ENCODE measurements at places on chromosomes 2 and 18.
A peak's percentile ranks its signal among the peaks of the same experiment; 100 is the strongest.

- no peak for DNase-seq
Observed at GRCh38 chr2:165475277-165476004, 5.9 kb downstream of the CSRNP3 start.

- DNase-seq: no peak
Observed at GRCh38 chr2:226991663-226992062, 155.8 kb downstream of the RHBDD1 start.

GRCh38 chr2:70043252-70043875, 43.9 kb upstream of the PCBP1 start:
- peak; percentile 9 for DNase-seq

DNA sequence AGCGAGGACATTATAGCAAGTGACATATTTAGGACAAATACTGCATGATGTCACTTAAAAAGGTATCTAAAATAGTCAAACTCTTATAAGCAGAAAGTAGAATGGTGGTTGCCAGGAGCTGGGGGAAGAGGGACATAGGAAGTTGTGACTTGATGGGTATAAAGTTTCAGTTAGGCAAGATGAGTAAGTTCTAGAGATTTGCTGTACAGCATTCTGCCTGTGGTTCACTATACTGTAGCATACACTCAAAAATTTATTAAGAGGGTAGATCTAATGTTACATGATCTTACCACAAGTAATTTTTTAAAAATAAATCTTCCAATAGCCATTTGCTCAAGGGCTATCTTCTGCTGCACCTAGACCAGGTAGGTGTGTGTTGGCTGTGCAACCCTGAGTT, 78.1 kb upstream of the NPAS2 start:
- no peak for DNase-seq

GRCh38 chr2:105515581-105516415, 116.9 kb upstream of the FHL2 start:
- no peak for DNase-seq

DNA sequence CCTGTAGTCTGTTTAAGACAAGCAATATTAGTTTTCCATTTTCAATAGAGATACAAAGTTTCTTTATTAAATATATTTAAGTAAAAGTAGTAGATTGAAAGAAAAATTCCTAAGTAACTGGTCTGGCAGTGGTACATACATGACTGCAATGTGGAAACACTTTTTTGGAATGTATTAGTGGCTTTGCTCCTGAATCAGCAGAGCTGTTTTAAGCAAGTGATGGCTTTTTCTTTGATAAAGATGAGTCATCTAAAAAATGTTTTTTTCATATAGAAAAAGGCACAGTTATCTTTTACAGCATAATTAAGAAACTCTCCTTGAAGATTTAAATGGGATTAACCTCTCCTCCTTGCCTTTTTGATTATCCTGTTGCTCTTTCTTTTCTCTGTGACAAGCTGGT, 34.9 kb downstream of the KDM3A start:
- no peak for DNase-seq

GRCh38 chr2:46276642-46277041, 20.6 kb upstream of the EPAS1 start:
- no peak for DNase-seq

GRCh38 chr2:152376385-152376784, 41.4 kb downstream of the FMNL2 start:
- DNase-seq: no peak
